Activated CD4-positive, alpha-beta T cell treated with anti-CD3 and anti-CD28 coated beads, Interleukin-2, amount 50 U/mL, for 24 hours (primary cell): ENCODE measurements at places on chromosomes 12 and 14.

DNA sequence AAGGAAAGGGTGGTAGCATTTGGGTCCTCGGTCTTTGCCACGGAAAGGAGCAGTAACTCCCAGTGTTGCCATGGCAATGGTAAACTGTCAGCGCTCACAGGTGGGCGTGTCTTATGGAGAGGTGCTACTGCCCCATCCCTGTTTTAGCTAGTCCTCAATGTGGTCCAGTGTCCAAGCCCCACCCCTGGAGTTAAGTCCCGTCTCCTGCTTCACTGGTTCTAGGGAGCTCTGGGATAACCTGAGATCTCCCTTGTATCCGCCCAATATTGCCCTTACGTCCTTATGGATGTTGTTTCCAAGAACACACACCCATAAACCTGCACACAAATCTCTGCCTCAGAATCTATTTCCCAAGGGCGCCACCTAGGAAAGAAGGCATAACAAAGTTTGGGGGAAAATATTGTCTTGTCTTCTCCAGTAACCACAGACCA, 64.2 kb downstream of the SPRING1 start:
- DNase-seq = no peak

DNA sequence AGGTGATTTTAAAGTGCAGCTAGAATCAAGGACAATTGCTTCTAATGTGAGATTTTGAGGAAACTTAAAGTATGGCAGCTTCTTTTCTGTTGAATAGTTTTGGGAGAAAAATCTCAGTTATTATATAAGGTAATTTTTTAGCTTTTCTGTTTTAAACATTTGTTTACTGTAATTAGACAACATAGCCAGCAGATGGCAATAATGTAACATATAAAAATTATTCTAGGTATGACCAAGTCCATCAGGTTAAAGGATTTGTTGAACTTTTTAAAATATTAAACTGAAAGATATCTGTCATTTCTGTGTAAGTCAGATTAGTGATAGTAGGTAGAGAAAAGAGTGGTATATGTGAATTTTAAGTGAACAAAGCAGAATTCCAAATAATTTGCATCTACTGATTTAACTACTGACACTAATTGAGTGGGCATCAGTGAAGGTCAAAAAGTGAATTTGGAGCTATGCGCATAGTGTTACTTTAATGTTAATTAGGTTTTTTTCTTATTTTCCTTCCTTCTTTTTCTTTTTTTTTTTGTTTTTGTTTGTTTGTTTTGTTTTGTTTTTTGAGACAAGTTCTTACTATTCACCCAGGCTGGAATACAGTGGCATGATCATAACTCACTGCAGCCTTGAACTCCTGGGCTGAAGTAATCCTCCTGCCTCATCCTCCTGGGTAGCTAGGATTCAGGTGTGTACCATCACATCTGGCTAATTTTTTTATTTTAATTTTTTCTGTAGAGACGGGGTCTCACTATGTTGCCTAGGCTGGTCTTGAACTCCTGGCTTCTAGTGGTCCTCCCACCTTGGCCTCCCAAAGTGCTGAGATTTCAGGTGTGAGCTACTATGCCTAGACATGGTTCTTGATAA, 18.6 kb downstream of the PRORP start:
- no peak for DNase-seq

DNA sequence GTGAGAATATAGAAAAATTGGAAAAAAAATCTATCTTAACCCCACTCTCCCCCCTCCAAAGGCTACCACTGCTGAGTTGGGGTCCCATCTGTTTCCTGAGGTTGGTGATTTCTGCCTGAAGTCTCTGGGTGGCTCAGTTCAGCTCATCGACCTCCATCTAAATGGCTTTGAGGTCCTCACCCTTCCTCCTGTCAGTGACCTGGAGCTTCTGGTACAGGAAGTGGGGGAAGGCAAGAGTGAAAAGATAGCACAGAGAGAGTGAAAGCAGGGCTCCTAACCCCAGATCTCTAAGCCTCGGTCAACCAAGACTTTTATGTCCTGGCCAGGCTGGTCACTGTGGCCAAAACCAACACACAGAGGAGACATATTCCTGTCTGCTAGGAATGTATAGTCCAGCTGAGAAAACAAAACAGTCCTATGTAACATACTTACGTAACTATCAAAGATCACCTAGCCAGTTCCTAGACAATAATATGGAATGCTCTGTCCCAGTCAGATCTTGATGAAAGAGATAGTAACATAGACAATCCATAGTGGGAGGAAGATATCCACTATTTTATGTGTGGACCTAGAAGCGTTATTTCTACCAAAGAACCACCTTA, 12.3 kb upstream of the KRT73 start:
- DNase-seq = no peak

- DNase-seq = no peak
Measured at GRCh38 chr12:73374360-73374759, 1102.2 kb downstream of the TRHDE start.

- no peak for DNase-seq
Measured at GRCh38 chr14:97253756-97254155, 456.6 kb downstream of the VRK1 start.

GRCh38 chr12:112172556-112173324, 47.4 kb downstream of the TRAFD1 start:
- DNase-seq = no peak

DNA sequence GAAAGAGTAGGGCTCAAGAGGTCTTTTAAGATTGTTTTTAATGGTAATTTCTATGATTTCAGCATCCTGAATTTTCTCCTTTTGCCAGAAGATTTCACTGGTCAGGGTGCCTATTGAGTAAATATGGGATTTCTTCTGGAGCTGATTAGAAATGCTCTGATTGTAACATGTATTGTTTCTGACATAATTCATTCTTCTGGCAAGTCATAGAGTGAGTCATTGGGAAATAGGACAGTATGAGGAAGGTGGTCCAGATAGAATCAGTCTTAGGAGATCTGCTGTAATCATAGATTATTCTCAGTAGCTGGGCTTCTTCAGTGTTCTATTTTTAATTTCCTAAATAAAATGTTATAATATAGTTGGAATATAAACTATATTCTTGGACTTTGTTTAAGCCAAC, 182.0 kb upstream of the NAV3 start:
- DNase-seq = no peak

- DNase-seq = no peak
Measured at GRCh38 chr12:112535017-112535416, 116.3 kb downstream of the PTPN11 start.

- no peak for DNase-seq
Measured at GRCh38 chr12:103855036-103855712, 14.1 kb upstream of the NT5DC3 start.

DNA sequence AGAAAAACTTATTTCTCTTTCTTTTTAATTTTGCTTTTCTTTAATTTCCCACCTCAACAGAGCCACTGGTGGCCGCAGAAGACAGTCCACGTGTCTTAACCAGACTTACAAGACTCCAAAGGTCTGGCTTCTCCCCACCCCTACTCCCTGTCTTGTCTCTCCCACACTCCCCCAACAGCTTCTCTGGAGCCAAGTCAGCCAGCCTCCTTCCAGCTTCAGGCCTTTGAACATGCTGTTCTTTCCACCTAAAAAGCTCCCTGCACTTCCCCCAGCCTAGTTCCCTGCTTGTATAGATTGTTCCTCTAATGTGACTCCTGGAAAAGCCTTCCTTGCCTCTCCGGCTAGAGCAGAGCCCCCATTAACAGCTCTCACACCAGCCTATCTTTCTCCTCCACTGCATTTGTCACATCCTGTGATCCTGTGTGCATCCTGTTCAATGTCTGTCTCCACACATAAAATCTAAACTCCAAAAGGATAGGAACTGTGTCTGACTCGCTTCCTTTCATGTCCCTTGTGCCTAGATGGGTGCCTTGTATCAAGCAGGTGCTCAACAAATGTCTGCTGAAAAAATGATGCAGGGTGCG, 7.8 kb upstream of the DYNLL1 start:
- no peak for DNase-seq

- no peak for DNase-seq
Measured at GRCh38 chr14:68232300-68233055, 412.9 kb downstream of the RAD51B start.

DNA sequence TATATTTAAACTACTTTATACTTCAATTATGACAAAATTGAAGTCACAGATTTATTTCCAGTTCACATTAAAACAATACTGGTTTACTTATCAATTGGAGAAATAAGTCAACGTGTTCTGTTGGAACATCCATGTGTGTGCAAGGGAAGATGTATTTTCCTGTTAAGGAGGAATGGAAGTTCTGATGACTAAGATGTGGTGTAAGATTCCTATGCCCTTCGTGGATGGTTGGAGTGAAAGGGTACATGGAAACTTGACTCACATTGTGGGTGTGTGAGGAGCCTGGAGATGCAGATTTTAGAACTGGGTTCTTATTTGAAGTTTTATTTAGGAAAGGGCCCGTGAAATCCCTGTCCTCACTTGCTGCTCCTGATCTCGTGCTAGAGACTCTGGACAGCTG, 95.3 kb downstream of the CATSPERB start:
- DNase-seq = no peak

DNA sequence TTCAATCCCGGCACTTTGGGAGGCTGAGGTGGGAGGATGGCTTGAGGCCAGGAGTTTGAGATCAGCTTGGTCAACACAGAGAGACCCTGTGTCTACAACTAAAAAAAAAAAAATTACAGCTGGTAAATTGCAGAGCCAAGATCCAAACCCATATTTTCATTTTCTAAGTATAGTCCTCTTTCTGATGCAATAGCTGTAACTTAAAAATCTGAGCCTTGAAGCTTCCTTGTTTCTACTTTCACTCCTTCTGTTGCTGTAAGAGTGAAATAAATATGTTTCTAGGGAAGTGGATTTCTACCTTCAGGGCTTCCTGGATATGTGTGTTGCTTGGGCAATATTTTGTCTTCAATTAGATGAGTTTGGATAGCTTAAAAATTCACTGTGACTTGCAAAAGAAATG, 42.0 kb upstream of the PRICKLE1 start:
- no peak for DNase-seq

DNA sequence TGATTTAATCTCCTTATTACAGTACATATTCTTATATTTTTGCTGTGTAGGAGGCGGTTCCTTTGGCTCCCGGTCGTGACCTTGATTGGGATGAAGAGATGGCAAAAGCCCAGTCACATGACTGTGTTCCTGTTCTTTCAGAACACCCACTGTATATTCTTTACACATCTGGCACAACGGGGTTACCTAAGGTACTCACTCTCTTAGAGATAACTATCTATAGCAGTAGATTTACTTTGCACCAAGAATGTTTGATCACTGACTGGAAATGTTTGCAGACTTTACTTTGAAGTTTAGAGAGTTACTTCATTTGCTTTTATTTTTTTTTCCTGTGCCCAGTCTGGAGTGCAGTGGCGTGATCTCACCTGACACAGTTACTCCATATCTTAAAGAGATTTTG, 65.2 kb downstream of the ACSS3 start:
- DNase-seq = no peak

DNA sequence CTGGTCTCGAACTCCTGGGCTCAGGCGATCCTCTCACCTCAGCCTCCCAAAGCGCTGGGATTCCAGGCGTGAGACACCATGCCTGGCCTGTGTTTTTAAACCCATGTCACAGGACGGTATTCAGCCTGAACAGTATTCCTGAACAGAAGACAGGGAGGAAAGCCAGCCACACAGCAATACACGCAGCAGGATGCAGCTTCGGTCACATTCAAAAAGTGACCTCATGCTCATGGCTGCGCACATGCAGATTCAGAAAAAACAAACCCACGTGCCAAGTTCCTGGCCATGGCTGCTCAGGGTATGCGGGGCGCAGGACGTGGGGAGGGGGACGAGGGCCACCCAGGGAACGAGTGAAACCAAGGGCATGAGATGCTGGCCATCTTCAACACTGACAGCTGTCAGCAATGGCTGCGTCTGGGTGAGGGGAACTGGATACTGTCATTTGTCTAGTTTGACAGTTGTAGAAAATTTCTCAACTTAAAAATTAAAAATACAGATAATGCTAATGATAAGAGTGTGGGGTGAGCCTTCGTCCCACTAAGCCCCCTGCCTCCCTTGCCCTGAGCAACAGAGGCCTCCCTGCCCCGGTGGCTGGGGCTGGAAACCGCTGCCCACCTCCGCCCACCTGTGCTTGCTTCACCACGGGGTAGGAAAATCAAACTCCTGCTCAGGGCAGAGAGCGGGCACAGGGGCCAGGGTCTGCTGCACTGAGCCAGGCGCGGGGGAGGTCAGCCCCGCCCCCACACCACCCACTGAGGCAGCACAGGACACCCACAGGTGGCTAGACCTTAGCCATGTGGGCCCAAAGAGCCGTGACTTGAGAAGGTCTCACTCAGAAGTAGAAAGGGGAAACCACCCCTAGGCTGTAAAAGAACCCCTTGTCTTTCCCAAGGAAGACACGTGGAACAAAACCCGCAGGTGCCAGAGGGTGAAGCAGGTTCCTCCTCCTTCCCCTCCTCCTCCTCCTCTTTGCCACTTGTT, 84.2 kb downstream of the SCARB1 start:
- DNase-seq = no peak

GRCh38 chr12:27802511-27802910, 22.5 kb upstream of the MANSC4 start:
- no peak for DNase-seq

DNA sequence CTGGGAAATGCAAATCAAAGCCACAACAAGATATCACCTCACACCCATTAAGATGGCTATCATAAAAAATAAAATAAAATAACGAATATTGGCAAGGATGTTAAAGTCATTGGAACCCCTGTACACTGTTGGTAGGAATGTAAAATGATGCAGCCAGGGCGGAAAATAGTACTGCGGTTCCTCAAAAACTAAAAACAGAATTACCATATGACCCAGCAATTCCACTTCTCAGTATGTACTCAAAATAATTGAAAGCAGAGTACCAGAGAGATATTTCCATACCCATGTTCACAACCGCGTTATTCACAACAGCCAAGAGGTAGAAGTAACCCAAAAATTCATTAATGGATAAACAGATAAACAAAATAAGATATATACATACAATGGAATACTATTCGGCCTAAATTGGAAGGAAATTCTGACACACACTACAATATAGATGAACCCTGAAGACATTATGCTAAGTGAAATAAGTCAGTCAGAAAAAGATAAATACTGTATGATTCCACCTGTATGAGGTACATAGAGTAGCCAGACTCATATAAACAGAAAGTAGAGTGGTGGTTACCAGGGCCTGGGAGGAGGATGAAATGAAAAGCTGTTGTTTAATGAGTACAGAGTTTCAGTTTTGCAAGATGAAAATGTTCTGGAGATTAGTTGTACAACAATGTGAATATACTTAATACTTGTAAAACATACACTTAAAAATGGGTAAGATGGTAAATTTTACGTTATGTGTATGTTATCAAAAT, 84.6 kb downstream of the TXNDC16 start:
- DNase-seq = no peak

DNA sequence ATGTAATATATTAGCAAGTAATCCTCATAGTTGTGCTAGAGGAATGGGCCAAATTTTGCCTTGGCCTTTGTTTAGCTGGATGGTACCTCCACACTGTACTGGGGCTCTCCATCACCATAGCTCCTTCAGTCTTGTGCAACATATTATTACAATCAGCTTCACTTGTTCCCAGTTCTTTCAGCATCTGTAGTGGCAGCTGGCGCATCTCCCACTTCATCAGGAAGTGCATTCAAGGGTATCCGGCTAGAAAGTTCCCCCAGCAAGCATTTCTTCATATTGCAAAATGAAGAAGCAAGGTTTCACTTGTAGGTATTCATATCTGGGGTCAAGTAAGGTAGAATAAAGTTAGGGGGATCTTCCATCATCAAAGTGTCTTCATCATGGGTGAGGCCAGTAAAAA, 123.7 kb downstream of the IGF1 start:
- no peak for DNase-seq
